ENCODE measurements at places on chromosomes 2 and 18. TPM values are rescaled to one million over a fixed set of nuclear protein-coding genes. Genes with fewer than 3 reads are reported as not detected.

The MALL gene
- 47.9 TPM for total RNA-seq

The ANKRD53 gene
- 0.32 TPM for total RNA-seq

The HOXD10 gene
- total RNA-seq, result 0.49 TPM

The NT5DC4 gene
- total RNA-seq, result not detected

The IL18RAP gene
- not detected for total RNA-seq

The PSME4 gene
- total RNA-seq, result 52.6 TPM

The WDR43 gene
- total RNA-seq, result 110 TPM

The ALKAL2 gene
- not detected for total RNA-seq

The ASXL3 gene
- under 0.01 TPM for total RNA-seq

The C2orf15 gene
- under 0.01 TPM for total RNA-seq

Measured in bladder microvascular endothelial cell (primary cell).